ENCODE measurements at places on chromosomes 4 and X.

- no peak for DNase-seq
Measured at GRCh38 chr4:138174981-138175794, 67.0 kb downstream of the SLC7A11 start.

GRCh38 chrX:63686878-63687714 lies 97.9 kb downstream of the ARHGEF9 start:
- no peak for DNase-seq

GRCh38 chr4:12399781-12400180 lies 971.1 kb upstream of the HS3ST1 start:
- no peak for DNase-seq

GRCh38 chr4:1105067-1105466 lies 8.3 kb downstream of the RNF212 start:
- DNase-seq, result no peak

GRCh38 chr4:122857160-122857559 lies 30.5 kb downstream of the FGF2 start:
- DNase-seq, result no peak

- no peak for DNase-seq
Measured at GRCh38 chrX:27918799-27919198, 62.5 kb downstream of the DCAF8L1 start.

GRCh38 chr4:159856451-159856850 lies 753.6 kb downstream of the RAPGEF2 start:
- DNase-seq, result no peak

DNA sequence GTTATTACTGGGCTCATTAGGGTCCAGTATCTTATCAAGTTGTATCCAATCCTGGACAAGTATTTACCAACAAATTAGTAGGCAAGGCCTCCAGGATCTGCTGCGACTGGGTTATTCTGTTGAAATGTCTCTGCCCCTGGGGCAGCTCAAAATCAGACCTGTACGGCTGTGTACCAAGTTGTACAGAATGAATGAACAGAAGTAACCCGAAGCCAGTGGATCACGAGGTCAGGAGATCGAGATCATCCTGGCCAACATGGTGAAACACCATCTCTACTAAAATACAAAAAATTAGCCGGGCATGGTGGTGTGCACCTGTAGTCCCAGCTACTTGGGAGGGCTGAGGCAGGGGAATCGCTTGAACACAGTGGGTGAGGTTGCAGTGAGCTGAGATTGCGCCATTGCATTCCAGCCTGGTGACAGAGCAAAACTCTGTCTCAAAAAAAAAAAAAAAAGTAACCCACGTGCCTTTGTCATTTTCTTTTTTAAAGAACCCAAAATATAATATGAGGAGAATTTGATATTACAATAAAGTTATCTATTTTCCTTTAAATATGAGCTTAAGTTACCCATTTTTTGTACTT lies 127.3 kb downstream of the CBR4 start:
- DNase-seq, result no peak

GRCh38 chr4:77026322-77026704 lies 49.5 kb downstream of the CCNI start:
- DNase-seq, result no peak

- no peak for DNase-seq
Measured at GRCh38 chr4:73730292-73730691, 10.1 kb upstream of the CXCL8 start.

- DNase-seq, result no peak
Measured at GRCh38 chrX:130695931-130696330, 207.1 kb downstream of the ENOX2 start.

DNA sequence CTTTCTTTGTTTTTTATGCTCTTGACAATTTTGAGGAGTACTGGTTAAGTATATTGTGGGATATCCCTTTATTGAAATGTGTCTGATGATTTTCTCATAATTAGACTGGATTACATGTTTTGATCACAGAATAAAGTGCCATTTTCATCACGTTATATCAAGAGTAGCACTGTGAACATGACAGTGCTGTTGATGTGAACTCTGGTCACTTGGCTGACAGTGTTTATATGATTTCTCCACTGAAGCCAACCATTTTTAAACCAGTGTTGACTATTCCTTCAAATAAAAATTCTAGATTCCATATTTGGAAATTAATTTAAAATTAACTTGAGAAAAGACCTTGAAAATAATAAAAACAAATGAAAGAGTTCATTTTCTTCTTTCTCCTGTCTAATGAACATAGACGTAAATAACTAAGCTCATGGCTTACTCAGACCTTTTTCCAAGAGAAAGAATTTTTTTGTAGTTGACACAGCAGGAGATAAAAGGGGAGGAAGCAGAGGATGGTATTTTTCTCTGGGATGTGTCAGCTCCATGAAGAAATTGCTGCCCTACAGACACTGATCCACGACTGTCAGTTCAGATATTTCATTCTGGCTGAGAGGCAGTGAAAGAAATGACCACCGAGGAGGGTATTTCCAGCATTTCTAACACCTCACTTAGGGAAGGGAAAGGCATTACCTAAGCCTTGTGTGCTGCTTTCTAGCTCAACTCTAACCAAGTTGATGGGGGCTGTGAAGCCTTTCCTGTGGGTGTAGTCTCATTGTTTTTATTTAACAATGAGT lies 150.9 kb upstream of the ANK2 start:
- no peak for DNase-seq

- no peak for DNase-seq
Measured at GRCh38 chr4:173280998-173281397, 53.2 kb downstream of the HMGB2 start.

GRCh38 chr4:17531538-17532285 lies 16.7 kb downstream of the CLRN2 start:
- no peak for DNase-seq

- no peak for DNase-seq
Measured at GRCh38 chr4:58636381-58636780, 1526.2 kb upstream of the IGFBP7 start.

- no peak for DNase-seq
Measured at GRCh38 chrX:153774576-153775292, 6.1 kb upstream of the SRPK3 start.

DNA sequence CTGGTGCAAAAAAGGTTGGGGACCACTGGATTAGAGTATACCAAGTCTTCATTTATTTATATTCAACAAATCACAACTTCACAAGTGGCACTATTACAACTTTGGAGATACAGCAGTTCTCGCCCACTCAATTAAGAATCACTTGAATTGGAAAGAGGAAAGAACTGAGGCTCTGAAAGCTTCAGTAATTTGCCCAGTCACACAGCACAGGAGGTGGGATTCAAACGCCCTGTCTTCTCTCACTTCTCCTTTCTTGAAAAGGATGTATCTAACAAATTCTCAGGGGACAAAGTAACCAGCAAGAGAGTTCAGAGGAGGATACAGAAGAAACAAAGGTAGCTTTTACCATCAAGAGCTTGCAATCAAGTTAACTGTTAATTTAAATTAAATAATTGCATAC lies 12.4 kb downstream of the SMIM14 start:
- no peak for DNase-seq

DNA sequence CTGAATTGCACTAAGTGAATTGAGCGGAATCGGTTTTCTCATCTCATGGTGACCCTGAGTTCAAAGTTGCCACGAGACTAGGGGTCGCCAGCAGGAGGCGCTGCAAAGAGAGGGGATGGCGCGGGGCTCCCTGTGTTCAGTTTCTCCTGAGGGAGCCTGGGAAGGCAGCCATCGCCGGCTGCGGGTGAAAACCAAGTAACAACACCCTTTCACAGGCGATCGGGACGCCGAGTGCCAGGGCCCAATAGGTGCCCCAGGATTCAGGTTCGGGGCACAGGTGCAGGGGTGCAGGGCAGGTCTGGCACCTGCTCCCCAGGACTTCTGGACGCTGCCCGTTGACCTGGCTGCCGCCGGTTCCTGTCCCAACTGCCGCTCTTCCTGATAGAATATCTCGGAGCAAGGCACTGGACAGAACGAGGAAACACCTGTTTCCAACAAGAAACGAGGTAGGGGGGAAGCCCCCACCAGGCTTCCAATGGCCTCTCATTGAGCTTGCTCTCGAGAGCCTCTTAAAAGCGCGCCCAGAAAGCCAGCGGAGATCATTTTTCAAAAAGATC lies 1.1 kb upstream of the FGF16 start:
- DNase-seq, result no peak

- no peak for DNase-seq
Measured at GRCh38 chr4:8740666-8741395, 130.8 kb downstream of the HMX1 start.

DNA sequence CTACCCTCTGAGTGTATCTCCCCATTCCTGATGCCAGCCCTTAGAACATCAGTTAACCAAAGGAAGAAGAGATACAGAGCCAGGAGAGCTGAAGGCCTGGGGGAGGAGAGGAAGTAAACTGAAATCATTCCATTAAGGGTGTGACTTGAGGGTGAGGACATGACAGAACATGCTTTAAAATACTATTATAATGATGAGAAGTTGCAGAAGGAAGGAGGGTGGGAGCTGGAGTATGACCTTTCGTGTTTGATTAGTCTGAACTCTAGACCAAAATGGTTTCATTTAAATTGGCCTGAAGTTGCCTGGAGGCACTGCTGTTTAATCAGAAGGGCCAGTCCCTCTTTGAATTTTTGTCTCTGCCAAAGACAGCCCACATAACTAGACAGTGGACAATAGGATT lies 11.4 kb downstream of the INTS6L start:
- no peak for DNase-seq

- DNase-seq, result no peak
Measured at GRCh38 chr4:17721496-17722355, 59.7 kb downstream of the FAM184B start.

DNA sequence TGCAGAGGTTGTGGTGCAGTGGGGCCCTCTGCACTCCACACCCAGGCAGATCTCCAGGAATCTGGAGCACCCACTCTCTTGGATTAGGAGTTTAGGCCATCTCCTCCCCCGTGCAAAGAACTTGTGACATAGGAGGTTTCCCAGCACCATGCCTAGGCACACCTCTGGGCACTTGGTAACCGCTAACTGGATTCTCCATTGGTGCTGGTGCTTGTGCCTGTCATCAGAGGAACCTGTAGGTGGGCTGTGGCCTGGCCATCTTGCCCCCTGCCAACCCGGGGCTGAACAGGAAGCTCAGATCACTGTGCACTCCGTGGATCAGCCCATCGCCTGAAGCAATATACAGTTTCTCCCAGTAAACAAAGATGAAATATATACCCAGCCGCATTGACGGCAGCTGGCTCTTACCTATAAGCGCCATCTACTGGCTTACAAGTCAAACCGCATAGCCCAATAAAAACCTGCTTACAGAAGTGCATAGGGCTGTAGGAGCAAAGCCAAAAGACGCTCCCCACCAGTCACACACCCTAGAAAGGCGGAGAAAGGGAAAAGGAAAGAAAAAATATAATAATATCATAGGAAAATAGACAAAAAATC lies 19.1 kb upstream of the TEX13B start:
- DNase-seq, result no peak

DNA sequence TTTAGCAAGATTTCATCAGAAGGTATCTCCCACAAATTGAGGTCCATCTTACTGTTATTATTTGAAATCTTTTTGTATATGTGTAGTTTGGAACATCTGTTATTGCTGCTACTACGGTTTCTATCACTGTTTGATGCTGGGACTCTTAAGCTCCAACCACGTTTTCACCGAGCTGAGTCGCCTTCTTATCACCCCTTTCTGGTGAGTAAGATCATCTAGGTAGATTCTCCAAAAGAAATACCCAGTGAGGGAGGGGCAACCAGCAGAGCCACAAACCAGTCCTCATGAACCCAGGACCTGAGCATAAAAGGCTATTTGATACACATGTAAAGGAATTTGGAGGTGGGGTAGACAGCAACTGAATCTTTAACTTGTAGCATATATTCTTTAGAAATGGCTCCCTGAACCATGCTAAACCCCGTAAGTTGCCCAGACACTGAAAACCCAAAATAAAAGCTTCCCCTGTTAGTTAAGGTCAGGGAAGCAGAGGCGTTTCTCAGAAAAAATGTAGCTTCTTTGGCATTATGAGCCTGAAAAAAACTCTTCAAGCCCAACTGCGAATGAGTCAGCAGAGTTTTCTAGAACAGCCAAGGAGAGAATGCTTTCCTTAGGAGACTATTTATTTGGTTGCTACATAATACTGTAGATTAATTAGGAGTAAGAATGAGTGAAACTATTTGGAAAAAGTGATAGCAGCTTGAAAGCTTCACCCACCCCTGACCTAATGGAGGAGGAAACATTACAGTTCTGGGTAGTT lies 53.8 kb upstream of the ATXN3L start:
- no peak for DNase-seq

DNA sequence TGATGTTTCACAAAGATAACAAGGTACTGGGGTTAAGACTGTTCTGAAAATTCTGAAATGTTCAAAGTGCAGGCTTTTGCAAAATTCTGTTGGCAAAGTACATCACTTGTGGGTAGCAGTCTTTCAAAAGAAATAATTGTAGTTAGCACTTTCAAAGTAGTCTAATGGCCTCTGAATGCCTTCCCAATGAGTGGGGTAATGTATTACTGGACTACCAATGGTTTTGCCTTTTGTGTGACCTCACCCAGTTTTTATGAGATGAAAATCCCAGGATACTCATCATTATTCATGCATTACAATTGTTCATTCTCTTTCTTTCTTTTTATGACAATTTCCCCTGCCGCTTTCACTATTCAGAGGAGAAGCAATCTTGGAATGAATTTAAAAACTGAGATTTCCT lies 686.1 kb downstream of the GLUD2 start:
- DNase-seq, result no peak

- DNase-seq, result no peak
Measured at GRCh38 chrX:43566170-43566569, 89.9 kb upstream of the MAOA start.

GRCh38 chr4:87270144-87270543 lies 49.7 kb upstream of the KLHL8 start:
- no peak for DNase-seq

GRCh38 chr4:107261241-107261874 lies 225.2 kb upstream of the DKK2 start:
- no peak for DNase-seq

- no peak for DNase-seq
Measured at GRCh38 chr4:89294573-89295269, 12.9 kb downstream of the GPRIN3 start.

GRCh38 chr4:189081826-189082225 lies 858.8 kb upstream of the FRG1 start:
- no peak for DNase-seq

DNA sequence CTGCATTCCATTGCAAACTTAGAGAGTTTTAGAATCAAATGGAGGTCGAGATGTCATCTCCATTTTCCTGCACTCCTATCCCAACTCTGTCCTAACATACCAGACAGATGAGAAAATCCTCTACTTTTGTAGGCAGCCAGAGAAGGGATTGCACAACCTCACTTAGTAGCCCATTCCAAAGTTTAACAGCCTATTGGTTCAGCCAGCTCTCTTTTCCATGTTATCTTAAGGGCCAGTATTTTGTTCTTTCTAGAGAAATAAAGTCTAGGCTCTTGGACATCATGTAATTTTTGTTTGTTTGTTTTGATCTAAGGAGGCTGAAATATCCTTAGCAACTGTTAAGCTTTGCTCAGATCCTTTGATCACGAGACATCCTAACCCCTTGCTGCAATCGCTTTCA lies 173.0 kb downstream of the COX18 start:
- DNase-seq, result no peak

GRCh38 chrX:94216738-94217137 lies 542.7 kb downstream of the FAM133A start:
- no peak for DNase-seq

All from activated T-cell treated with anti-CD3 and anti-CD28 coated beads, Interleukin-2, amount 50 U/mL, for 4 hours (primary cell).